ENCODE measurements at places on chromosomes 4 and X.
A peak's percentile ranks its signal among the peaks of the same experiment; 100 is the strongest.

DNA sequence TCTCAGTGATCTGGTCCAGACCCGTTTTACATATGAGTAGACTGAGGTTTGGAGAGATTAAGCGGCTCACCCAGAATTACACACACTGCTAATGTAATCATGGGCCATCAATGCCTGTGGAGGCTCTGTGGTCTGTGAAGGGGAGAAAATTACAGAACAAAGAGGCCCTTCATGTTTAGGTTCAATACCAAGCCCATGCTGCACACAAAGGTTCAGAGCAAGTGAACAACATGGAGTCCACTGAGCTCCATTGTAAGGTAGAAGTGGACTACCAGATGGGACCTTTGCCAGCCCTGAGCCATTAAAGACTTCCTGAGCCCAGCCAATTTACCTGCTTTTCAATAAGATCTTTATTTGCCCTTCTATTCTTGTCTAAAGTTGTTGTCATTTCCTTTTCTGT is 109.8 kb downstream of the LUZP4 start:
- no peak for DNase-seq

DNA sequence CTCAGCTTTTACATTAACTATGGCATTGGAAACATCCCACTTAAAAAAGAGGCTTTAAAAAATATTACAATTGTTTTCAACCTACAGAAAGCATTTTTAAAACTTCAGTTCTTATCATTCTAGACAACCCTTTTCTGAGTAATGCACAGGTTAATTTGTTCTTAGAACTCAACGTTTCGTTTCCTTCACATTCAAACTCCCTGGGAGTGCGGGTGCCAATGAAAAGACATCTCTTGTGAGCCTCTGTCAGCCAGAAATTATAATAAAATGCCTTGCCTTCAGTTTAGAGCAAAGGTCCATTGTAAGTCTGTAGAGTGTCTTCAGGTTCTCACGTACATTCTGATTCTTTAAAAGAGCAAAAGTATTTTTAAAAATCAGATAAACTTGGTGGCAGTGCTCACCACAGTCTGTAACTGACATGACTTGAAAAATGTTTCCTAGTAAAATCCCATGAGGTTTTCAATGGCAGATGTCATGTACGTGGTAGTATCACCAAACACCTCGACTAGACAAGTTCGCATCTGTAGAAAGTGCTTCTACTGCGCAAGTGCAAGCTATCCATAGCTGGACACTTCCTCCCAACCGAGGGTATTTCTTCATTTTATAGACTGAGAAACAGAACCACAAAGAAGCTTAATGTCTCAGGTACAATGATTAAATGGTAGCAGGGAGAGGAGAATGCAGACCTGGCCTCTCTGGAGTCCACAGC is 65.8 kb downstream of the HAUS3 start:
- DNase-seq, result no peak

GRCh38 chr4:98609934-98610333 is 48.5 kb downstream of the TSPAN5 start:
- DNase-seq, result no peak

DNA sequence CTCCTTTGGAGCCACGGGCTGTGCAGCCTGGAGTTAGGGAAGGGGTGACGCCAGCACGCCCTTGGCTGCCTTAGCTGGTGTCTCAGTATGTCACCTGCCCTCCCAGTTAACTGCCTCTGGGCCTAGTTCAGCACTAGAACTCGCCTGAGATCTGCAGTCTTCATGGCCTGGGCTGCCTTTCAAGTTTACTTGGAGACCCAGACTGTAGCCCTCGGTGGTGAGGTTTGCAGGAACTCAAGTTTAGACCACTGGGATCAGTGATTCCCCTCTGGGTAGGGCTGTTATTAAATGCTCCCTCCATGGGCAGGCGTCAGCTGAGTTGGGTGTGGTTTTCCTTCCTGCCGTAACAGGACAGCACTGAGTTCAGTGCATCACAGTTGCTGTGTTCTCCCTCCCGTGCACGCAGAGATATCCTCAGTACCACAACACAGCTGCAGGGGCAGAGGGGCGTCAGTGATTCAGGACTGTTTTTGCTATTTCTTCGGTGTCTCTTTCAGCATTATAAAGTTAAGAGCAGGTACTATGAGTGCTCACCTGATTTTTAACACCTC is 30.5 kb downstream of the PLAC8 start:
- peak; percentile 13 for DNase-seq

DNA sequence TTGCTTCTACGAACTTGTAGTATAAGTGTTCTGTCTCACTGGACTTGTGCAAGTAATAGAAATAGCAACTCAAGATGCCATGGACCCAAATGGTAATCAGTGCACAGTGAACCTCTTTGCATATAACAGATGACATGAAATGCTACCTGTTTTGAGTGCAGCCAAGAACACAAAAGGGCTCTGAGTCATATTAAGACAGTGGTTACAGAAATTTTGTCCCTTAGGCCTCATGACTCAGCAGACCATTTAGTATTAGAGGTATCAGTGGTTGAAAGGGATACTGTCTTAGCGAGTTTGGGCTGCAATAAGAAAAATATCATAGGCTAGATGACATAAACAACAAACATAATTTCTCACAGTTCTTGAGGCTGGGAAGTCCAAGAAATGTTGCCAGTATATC is 502.9 kb upstream of the PCDH10 start:
- no peak for DNase-seq

DNA sequence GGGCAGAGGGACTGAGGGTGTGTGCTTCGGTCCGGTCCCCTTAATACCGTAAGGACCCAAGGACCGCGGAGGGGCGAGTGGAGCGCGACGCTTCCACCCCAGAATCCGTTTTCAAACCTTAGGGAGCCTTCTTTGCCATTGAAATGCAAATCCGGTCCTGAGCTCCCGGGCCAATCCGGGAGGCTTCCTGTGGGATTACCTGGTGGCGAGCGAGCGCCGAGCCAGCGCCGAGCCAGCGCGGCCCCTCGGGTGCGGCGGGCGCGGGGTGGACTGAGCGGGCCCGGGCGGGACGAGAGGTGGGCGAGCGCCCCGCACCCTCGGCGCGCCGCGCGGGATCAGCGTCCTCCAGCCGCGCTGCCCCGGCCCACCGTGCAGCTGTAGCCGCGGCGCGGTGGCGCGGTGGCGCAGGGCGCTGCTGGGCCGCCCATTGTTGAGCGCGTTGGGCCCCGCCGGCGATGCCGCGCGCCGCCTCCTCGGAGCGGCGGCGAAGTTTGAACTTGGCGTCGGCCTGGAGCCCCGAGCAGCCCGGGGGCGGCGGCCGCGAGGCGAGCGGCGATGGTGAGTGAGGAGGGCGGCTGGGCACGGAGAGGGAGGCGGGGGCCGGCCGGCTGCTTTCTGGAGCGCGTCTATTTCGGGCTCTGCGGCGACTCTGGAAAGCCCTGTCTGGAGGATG is 208.7 kb downstream of the SOWAHB start:
- no peak for DNase-seq

All from erythroblast (primary cell).